A673 (cell line): ENCODE measurements at places on chromosomes 16 and 17. TPM values are rescaled to one million over a fixed set of nuclear protein-coding genes. Genes with fewer than 3 reads are reported as not detected.

Gene DRC7
- not detected in 2 replicates for total RNA-seq

GRCh38 chr17:32267690-32268205, 2.1 kb downstream of the RHBDL3 start:
- H3K27ac ChIP-seq = no peak overlapping the region
- DNase-seq = no peak
- peaks cover 10% of the 10 kb centered on the region for H3K27me3 ChIP-seq

DNA sequence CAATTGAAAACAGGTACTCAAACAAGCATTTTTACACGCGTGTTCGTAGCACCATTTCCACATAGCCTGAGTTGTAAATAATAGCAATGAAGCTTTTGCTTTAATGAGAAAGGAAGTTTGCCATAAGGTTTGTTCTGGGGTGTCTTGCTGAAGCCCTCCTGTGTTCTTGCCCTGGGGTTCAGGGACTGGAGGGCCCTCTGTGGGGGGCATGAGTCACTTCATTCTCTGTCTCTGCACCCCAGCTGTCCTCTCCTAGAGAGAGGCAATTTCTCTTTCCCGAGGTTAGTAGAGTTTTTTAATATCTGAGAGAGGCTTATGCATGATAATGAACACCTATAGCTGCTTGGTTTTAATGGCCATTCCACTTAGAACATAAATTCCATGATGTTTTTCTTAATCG, 9.6 kb downstream of the AFMID start:
- no peak overlapping the region for H3K27ac ChIP-seq
- no peaks in the 10 kb centered on the region for H3K27me3 ChIP-seq
- no peak for DNase-seq

- H3K36me3 ChIP-seq = no peaks in the 10 kb centered on the region
- DNase-seq = no peak
- H3K27ac ChIP-seq = peak overlapping the region; percentile 77
- H3K4me1 ChIP-seq = peaks cover 30% of the 10 kb centered on the region
- no peaks in the 10 kb centered on the region for H3K27me3 ChIP-seq
- H3K4me3 ChIP-seq = no peak overlapping the region
Observed at GRCh38 chr16:75099075-75099667, 17.4 kb downstream of the LDHD start.

DNA sequence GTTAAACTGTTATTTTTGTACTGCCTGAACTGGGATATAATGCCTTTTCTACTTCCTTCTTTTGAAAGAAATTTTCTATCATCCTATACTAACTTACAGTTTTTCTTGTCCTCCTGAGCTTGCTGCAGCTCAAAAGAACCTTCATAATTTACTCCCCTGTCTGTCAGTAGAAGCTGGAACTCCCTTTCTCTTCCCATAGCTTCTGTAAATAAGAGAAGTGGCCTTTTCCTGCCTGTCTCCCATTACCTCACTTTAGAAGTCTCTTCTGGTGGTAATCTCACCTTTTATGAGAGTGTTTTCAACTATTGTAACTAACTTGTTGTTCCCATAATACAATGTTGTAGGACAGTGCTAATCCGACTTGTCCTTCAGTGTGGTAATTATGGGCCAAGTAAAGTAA, 246.7 kb upstream of the TBX2 start:
- H3K4me1 ChIP-seq = peaks cover 3% of the 10 kb centered on the region
- no peak for DNase-seq
- H3K4me3 ChIP-seq = no peak overlapping the region
- H3K27ac ChIP-seq = no peak overlapping the region
- no peaks in the 10 kb centered on the region for H3K27me3 ChIP-seq

DNA sequence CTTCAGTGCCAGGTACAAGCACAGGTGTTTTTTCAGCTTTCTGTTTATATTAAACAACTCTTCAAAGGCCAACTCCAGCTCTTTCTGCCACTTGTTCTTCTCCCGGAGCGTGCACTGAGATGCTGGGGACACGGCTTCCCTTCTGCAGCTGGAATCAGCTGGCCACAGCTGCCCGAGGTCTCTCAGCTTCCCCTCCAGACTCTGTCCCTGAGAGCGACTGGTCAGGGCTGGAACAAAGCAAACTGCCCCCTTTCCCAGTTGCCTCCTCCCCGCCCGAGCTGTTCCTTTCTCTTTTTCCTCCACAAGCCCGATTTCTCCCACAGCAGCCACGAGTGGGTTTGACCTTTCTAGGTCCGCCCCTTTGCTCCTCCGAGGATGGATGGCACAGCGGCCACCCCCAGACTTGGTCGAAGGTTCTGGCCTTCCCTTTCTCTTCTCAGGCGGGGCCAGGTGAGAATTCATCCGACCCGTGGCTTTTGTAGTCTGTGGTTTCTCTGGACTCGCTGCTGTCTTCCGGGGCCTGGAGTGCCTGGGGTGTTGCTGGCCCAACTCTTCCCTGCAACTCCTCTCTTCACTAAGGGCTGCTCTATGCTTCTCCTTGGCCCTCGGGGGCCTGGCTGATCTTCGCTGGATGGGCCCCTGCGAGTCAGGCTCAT, 11.5 kb downstream of the CEP295NL start:
- H3K4me1 ChIP-seq = no peaks in the 10 kb centered on the region
- no peaks in the 10 kb centered on the region for H3K36me3 ChIP-seq
- H3K4me3 ChIP-seq = no peak overlapping the region

DNA sequence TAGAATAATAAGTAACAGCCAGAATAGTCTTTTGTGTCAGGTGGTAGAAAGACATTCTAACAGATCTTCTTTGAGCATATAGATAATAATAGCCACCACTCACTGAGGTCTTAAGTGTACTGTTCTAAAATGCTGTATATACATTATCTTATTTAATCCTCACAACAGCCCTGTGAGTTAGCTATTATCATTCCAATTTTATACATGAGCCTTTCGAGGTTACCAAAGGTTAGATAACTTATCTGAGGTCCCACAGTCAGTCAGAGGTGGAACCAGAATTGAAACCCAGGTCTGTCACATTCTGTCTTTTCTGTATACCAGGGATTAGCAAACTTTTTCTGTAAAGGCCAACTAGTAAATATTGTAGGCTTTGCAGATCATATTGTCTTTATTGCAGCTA, 23.2 kb downstream of the REXO5 start:
- no peak for DNase-seq
- no peaks in the 10 kb centered on the region for H3K27me3 ChIP-seq
- H3K4me1 ChIP-seq = no peaks in the 10 kb centered on the region
- H3K4me3 ChIP-seq = no peak overlapping the region
- H3K27ac ChIP-seq = no peak overlapping the region

GRCh38 chr17:49836111-49837030, 11.5 kb downstream of the TAC4 start:
- H3K36me3 ChIP-seq = peaks cover 10% of the 10 kb centered on the region
- H3K4me3 ChIP-seq = no peak overlapping the region
- H3K27ac ChIP-seq = peak overlapping the region; percentile 76

- peak overlapping the region; percentile 99 for H3K27ac ChIP-seq
- peaks cover 10% of the 10 kb centered on the region for H3K4me1 ChIP-seq
- peak overlapping the region; percentile 97 for H3K4me3 ChIP-seq
- DNase-seq = peak; percentile 37
Observed at GRCh38 chr17:75181608-75182318, 996 bp downstream of the SUMO2 start.

GRCh38 chr17:73770849-73771229, 126.6 kb upstream of the SDK2 start:
- no peaks in the 10 kb centered on the region for H3K4me1 ChIP-seq
- H3K27me3 ChIP-seq = peaks cover 6% of the 10 kb centered on the region
- no peak overlapping the region for H3K4me3 ChIP-seq
- no peaks in the 10 kb centered on the region for H3K36me3 ChIP-seq
- no peak for DNase-seq
